ENCODE measurements at places on chromosomes 1 and 21.

- DNase-seq: no peak
Observed at GRCh38 chr1:232886271-232886670, 64.1 kb upstream of the NTPCR start.

GRCh38 chr1:117627546-117628130 lies 21.8 kb downstream of the TENT5C start:
- no peak for DNase-seq

DNA sequence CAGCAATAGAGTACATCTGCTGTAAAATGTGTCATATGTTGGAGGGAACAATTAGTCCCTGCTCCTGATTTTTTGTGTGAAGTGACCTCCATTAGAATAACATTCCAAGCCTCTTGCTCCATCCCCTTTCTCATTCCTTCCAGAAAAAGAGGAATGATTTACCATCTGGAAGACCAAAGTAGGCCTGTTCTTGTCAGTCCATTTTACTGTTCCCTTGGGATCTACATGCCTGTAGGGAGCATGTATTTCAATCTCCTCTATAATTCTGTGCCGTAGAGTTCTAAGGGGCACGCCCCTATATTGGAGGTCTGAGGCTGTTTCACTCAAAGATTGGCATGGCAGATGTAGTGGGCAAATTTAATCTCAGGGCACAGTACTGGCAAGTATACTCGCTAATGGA lies 48.8 kb upstream of the MAN1A2 start:
- no peak for DNase-seq

DNA sequence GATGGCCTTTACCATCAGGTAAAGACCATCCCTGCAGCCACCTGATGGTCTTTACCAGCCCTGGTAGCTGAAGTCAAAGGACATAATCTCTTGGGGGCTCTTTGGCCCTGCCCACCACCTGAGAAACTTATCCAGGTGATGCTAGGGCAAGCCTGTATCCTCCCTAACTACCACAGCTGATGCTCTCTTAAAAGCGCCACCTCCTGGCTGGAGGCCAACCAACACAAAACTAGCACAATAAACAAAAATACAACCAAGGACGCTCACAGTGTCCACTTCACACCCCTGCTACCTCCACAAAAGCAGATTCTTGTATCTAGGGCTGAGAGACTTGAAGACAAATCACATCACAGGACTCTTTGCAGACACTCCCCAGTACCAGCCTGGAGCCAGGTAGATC lies 357.1 kb upstream of the POU3F1 start:
- DNase-seq: no peak

DNA sequence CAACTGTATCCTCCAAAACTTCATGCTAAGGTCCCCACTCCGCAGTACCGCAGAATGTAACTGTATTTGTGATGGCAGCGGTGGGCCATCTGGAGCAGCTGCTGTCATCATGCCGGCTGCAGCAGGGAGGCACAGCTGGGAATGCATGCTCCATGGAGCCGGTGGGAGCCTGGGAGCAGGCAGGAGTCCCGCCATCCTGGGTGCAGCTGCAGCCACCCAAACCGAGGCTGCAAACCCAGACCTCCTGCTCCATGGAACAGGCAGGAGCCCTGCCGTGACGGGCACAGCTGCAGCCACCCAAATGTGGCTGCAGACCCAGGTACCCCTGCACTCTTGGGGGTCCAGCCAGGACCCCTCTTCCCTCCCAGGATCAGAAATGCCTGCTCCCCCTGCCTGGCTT lies 80.3 kb downstream of the SCMH1 start:
- DNase-seq: no peak

DNA sequence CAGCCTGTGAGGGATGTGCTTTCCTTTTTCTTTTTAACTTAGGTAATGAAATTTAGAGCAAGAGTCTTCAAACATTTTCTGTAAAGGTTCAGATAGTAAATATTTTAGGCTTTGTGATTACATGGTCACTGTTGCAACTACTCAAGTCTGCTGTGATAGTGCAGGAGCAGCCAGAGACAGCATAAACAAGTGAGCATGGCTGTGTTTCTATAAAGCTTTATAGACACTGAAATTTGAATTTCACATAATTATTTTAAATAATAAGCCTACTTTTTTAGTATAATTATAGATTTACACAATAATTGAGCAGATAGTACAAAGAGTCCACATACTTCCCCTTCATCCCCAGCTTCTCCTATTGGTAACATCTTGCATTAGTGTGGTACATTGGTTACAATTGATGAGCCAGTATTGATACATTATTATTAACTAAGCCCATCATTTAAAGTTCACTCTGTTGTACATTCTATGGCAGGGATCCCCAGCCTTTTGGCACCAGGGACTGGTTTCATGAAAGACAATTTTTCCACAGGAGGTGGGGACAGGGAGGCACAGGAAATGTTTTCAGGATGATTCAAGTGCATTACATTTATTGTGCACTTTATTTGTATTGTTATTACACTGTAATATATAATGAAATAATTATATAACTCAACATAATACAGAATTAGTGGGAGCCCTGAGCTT lies 3.0 kb downstream of the ATF6 start:
- DNase-seq: no peak

GRCh38 chr1:97826820-97827219 lies 94.0 kb downstream of the DPYD start:
- DNase-seq: peak; percentile 31

DNA sequence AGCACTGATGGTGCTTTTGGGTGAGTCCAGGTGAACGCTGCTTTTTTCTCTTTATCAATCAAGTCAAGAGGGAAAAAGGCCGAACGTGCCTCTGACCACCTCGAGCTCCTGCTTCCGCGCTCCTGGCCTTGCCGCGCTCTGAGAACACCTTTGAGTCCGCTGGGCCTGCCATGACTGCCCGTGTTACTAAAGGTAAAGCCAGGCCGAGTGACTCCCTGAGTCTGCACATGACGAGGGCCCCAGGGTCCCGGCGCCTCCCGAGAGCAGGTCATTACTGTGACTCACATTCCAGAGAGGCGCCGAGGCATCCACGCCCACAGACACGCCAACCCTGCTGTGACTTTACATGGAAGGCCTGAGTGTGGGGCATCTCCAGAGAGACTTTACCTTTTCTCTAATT lies 11.1 kb downstream of the POFUT2 start:
- no peak for DNase-seq

GRCh38 chr1:1809489-1809888 lies 31.2 kb upstream of the NADK start:
- DNase-seq: no peak

- no peak for DNase-seq
Observed at GRCh38 chr1:101843160-101843559, 153.6 kb downstream of the OLFM3 start.

DNA sequence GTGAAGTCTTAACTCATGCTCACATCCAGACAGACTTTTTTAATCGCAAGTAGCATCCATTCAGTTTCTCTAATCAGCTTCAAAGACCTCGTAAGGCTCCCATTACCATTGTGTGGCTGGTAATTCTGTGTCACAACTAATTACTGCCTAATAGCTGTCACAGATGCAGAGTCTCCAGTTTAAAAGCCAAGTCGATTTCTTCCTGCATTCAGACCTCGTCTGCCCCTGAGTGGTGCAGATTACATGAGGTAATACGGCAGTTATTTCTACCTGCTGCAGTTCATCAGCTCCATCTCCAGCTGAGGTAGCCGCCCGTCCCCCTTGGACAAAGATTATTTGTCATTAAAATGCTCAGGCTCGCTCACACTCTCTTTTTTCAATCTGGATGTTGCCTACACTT lies 34.4 kb upstream of the OLIG2 start:
- DNase-seq: no peak

DNA sequence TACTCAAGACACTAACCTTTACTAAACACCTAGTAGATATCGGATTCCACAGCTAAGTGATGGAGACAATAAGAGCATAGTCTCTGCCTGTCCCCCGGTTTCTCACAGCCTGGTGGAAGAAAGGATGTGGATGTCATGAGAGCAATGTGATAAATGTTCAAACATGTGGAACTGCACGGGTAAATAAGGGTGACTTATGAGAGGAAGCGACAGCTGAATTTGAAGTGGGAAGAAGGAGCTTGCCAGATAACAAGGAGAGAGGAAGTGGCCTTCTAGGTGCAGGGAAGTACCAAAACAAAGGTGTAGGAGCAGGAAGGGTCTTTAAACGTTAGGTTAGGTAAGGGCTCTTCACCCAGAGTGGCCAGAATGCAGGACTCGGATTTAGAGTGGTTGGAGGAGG lies 178.6 kb upstream of the NRIP1 start:
- no peak for DNase-seq

DNA sequence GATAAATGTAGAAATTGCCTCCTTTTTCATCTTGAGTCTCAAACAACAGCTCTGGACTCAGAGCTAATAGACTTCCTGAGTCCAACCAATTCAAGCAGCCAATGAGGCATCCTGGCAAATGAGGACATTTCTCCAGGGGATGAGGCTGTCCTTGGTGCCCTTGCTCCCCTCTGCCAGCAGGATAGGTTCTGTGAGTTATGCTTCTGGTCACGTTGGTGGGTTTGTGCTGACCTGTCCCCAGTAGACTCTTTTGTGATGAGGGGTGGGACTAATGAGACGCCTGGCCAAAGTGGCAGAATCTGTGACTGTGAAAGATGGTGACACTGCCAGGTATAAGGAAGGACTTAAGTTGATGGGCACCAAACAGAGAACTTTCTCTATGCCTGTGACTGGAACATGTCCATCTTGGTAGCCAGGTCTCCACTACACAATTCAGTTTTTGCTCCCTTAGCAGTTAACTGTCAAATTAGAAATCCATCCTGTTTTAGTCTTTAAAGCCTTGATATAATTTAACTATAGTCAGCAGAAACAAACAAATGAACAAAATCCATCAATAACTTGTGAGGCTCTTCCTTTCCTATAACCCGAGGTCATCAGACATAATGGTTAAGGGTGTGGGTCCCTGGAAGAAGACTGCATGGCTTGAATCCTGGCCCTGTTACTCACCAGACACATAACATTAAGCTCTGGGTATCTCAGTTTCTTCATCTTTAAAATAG lies 35.7 kb upstream of the THEM4 start:
- no peak for DNase-seq

DNA sequence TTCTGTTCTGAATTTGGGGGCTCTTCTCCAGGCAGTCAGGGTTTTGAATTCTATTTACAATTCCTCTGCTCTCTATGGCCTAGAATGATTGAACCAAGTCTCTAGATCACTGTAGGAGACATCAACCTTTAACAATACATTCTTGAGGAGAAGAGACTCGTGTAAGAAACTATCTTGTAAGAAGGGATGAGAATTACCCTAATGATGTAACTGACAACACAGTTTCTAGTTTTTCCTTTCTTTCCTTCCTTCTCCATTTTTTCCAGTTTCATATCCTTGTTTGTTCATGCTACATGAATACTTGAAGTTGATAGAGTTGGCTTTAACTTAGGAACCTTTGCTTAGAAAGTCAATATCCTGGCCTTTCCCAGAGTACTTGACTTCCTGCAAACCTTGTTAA lies 1.3 kb upstream of the ATP1A1 start:
- DNase-seq: no peak

- peak; percentile 87 for DNase-seq
Observed at GRCh38 chr21:34129901-34130715, 56.7 kb downstream of the MRPS6 start.

- DNase-seq: peak; percentile 23
Observed at GRCh38 chr1:38991638-38992411, 749 bp downstream of the AKIRIN1 start.

DNA sequence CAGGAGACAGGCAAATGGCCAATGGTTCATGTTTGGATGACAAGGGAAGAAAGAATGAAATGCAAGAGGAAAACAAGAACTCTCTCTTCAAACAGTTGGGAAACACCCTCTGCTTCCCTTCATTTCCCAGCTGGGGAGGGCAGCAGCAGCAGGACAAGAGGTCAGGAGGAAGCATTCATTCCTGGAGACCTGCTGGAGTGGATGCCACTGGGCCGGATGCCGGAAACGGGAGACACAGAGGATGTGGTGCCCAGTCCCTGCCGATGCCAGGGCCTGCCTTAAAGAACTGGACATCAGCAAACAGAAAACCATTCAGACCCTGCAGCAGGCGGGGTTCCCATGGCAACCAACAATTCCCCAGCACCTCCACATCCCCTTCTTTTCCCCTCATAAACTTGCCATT lies 102.3 kb upstream of the ZNF648 start:
- DNase-seq: peak; percentile 13

DNA sequence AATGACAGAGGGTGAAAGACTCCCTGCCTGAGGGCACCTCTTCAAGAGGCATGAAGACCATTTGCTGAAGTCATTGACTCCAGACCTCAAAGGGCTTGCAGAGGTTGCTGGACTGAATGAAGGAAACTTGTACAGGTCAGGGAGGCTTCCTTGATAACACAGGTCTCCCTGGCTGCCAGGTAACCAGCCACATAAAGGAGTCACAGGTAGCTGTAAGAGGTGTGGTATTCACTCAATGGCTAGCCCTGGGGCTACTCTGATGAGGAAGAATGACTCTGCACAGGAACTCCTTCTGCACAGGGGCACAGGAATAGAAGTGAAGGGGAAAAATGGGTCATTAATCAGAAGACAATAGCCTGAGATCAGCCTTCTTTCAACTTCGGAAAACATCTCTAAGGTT lies 187.5 kb downstream of the LMX1A start:
- DNase-seq: no peak

- DNase-seq: no peak
Observed at GRCh38 chr1:7898962-7899361, 41.7 kb downstream of the TNFRSF9 start.

DNA sequence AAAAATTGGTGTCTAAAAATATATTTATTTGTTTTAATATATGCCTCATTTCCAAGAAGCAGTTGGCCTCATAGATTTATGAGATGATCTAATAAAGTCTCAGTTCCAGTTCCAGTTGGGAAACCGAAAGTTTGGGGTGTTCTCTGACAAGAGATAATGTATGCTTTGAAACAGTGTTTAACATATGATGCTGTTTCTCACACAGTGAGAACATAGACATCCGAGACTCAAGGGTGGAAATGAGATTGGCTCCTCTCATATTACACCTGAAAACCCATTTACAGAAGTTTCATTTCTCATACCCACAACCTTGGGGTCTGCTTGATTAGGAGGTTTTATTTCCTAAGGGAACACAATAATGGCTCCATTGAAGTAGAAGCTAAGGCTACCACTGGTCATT lies 200.6 kb upstream of the BEND5 start:
- no peak for DNase-seq

DNA sequence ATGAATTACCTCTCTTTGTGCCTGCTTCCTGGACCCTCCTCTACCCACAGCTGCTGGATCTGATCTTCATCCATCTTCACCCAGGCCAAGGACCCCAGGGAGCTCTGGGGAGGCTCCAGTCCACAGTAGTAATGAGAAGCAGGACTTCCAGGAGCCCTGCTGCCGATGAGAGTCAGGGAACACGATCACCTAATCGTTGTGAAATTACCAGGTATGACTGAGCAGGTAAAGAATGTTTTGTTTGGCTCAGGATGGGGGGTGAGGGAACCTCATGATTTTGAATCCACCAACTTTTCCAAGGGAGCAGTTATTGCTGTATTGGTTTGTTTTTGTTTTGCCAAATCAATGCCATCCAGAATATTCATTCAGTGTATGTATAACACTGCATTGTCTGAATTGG lies 454.0 kb downstream of the PLPP3 start:
- no peak for DNase-seq

DNA sequence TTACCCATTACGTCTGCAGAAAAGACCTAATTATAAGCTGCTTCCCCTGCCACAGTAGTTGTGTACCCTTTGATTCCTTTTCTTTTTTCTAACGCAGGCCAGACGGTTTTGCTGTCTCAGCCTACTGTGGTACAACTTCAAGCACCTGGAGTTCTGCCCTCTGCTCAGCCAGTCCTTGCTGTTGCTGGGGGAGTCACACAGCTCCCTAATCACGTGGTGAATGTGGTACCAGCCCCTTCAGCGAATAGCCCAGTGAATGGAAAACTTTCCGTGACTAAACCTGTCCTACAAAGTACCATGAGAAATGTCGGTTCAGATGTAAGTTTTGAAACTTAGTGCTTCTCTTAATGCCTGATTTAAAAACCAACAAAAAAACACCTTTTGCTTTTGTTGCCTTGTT lies 35.8 kb downstream of the ATF6 start:
- DNase-seq: no peak

Measured in NCI-H2227 treated with DMSO at 0.1 percent for 48 hours (cell line).